GM13977 (cell line): ENCODE measurements at places on chromosomes 5 and 9.

- DNase-seq, result no peak
Measured at GRCh38 chr5:6994097-6994496, 280.9 kb downstream of the TENT4A start.

DNA sequence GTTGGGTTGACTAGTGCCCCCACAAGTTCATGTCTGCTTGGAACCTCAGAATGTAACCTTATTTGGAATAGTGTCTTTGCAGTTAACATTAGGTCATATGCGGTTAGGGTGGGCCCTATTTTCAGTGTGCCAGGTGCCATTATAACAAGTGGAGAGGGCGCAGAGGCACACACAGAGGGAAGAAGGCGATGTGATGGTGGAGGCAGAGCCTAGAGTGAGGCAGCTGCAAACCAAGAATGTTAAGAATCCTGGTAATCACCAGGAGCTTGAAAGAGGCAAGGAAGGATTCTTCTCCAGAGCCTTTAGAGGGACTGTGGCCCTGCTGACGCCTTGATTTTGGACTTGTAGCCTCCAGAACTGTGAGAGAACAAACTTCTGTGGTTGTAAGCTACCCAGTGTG, 10.9 kb downstream of the GPR107 start:
- DNase-seq, result no peak

GRCh38 chr9:89519366-89519805, 21.5 kb upstream of the SEMA4D start:
- no peak for DNase-seq

GRCh38 chr9:76687861-76688391, 76.3 kb upstream of the PCA3 start:
- DNase-seq, result no peak

GRCh38 chr5:119409235-119409815, 43.0 kb upstream of the HSD17B4 start:
- DNase-seq, result no peak

DNA sequence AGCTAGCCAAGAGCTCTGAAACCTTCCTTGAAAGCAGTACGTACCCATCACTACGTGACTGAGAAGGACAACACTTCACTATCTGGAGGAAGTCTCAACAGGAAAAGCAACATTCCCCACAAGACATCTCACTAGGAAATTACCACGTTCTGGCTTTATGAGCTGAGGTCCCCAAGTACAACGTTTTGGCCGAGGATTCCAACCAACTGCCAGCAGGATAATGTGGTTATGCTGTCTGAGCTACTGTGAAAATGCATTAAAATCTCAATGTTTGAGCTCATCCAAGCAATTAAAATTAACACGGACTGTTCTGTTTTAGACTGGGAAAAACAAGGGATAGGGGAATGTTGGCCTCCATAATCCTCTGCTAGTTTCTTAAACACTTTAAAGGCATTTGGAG, 16.4 kb downstream of the MED27 start:
- no peak for DNase-seq

- no peak for DNase-seq
Measured at GRCh38 chr5:87298692-87299362, 31.1 kb downstream of the RASA1 start.

DNA sequence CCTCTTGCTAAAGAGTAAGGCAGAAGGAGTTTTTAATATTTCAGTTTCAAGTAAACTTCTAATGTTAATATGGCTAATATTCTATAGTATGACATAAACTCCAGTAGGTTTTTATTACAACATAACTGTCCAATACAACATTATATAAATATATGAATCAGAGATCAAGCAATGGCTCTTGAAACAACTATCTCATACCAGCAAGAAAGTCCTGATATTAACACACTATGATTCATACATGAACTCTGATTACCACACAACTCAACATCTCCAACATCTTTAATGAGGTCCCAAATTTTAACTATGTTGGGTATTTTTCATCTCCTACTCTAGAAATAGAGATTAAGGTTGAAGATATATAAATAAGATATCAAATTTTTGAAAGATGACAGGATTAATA, 878.3 kb downstream of the TLE1 start:
- DNase-seq, result no peak

- no peak for DNase-seq
Measured at GRCh38 chr5:147450606-147451005, 59.3 kb downstream of the DPYSL3 start.

DNA sequence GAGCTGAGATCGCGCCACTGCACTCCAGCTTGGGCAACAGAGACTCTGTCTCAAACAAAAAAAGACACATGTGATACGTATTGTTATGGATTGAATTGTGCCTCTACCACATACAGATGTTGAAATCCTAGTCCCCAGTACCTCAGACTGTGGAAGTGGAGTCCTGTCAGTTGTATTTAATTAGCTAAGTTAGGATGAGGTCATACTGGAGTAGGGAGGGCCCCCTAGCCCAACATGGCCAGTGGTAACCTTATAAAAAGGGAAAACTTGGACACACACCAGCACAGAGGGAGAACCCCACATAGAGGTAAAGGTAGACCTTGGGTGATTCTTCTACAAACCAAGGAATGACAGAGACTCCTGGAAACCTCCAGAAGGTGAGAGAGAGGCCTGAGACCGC, 119.8 kb downstream of the GADD45G start:
- no peak for DNase-seq

GRCh38 chr5:174459071-174459702, 265.2 kb upstream of the MSX2 start:
- DNase-seq, result no peak

DNA sequence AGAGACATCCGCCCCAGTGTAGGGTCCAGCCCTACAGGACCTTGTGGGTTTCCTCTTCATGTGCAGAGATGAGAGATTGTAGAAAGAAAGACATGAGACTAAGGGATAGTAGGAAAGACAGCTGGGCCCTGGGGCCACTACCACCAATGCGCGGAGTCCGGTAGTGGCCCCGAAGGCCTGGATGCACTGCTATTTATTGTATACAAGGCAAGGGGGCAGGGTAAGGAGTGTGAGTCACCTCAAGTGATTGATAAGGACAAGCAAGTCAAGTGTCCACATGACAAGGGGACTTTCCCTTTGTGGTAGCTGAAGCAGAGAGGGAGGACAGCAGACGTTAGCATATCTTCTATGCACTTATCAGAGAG, 6.2 kb upstream of the TMEM141 start:
- peak; percentile 50 for DNase-seq

- DNase-seq, result no peak
Measured at GRCh38 chr9:135770771-135771170, 68.8 kb downstream of the KCNT1 start.

- DNase-seq, result no peak
Measured at GRCh38 chr9:27703216-27703980, 130.1 kb upstream of the C9orf72 start.

DNA sequence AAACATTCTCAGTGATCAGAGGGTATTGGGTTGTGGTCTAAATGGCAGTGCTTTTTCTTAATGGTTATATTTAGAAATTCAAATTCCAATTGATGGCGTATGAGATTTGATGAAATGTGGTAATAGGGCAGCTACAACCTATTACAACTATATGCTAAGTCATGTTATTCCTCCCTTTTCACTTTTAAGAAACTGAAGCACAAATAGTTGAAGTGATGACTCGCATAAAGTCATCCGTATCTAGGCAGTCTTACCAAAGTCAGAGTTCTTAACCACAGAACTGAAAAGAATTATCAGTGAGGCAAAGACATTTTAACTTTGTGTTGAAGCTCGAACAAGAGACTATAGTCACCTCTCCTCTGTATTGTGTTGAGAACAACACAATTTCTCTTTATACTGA, 28.2 kb downstream of the C9orf152 start:
- no peak for DNase-seq

DNA sequence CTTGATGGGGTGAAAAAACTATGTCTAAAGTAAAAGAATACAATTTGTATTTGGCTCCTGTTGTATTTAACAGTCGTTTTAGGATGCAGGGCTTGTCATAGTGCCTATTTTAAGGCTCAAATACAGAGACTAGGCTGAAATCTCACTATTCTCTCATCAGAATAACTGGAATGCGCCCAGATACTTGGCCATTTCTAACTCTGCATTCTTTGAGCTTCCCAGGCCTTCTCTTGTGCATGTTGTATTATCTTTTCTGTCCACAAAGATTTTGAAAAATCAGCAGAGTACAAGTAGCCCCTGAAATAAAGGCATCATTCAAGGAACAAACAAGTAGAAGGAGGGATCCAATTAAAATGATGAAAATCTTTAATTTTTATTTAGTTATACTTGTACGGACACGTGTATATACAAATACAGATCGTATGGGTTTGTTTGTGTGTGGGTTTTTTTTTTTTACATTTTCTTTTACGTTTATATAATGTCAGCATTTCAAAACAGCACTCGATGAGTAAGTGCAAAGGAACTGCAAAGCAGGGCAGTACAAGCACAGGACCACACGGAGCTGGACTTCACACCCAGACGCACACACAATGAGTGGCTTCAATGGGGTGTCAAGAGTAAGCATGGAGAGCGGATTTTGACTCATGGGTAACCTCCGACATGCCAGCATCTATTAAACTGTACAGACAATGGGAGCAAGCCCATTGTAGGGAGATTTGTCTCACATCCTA, 294.0 kb downstream of the EFNA5 start:
- DNase-seq, result no peak

DNA sequence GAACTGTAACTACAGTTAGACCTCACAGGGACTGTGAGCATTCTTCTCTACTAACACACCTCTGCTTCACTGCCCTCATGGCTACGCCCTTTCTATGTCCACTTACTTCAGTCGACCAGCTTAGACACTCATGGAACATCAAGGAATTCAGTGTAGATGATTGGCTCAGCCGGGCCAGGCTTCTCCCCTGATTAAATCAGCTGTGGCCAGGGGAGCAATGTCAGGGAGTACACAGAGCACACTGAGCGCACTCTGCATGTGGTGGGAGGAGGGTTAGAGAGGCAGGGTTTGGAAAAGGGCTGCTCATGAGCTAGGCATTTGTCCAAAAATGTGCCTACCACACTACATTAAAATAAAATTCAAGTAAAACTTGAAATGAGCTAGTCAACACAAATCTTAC, 400.5 kb downstream of the ARRDC3 start:
- DNase-seq, result no peak
